Neural crest cell (in vitro differentiated cells): ENCODE measurements at places on chromosomes 4 and X. TPM values are rescaled to one million over a fixed set of nuclear protein-coding genes. Genes with fewer than 3 reads are reported as not detected.

DNA sequence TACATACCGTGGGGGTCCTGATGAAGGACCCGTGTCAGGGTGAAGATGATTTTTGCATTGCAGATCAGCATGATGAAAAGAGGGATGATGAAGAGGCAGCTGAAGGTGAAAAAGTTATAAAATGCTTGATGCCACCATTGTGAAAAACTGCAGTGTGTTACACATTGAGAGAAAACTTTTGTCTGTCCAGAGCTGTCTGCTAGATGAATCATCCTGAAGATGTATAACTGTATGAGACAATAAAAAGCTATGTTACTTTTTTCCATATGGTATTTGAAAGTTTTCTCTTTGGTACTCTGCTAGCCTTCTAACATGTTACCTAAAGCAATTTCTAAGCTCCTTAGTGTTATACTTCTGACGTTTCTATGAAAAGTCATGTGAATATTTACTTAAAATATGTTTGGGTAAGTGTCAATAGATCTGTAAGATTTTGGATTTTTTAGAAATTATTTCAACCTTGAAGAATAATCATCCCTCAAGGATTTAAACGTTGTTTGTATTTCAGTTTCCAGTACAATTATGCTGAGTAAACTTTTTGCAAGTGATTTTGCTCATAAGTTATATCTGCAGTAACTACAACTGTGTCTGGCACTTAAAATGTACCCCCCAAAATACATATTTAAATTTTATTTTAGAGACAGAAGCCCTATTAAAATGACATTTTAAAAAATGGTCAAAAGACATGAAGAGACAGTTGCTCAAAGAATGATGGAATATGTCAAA lies 9.5 kb downstream of the GNRHR start:
- DNase-seq: no peak

- DNase-seq: no peak
These were observed 52.1 kb downstream of the VSIG4 start for GRCh38 chrX:65987811-65988210.

The PPARGC1A gene
- total RNA-seq: 2.2 and 2.8 TPM in 2 replicates

DNA sequence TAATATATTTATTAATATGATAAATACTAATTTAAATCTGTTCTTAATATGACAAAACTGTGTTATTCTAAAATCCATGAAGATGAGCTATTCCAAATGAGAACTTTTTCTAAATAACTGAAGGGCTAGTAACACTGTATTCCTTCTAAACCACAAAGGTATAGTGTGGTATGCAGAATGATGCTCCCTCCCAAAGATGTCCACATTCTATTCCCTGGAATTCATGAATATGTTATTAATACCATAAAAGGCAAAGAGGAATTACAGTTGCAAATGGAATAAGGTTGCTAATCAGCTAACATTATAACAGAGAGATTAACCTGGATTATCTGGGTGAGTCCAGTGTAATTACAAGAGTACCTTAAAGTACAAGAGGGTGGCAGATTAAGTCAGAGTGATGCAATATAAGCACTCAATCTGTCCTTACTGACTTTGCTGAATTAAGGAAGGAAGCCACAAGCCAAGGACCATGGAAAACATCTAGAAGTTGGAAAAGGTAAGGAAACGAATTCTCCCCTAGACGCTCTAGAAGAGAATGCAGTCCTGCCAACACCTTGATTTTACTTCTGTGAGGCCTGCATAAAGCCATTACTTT lies 20.7 kb upstream of the MAB21L2 start:
- DNase-seq: no peak

GRCh38 chrX:101986586-101986985 lies 54.8 kb upstream of the ZMAT1 start:
- no peak for DNase-seq

The SPANXN3 gene
- not detected in 2 replicates for total RNA-seq

DNA sequence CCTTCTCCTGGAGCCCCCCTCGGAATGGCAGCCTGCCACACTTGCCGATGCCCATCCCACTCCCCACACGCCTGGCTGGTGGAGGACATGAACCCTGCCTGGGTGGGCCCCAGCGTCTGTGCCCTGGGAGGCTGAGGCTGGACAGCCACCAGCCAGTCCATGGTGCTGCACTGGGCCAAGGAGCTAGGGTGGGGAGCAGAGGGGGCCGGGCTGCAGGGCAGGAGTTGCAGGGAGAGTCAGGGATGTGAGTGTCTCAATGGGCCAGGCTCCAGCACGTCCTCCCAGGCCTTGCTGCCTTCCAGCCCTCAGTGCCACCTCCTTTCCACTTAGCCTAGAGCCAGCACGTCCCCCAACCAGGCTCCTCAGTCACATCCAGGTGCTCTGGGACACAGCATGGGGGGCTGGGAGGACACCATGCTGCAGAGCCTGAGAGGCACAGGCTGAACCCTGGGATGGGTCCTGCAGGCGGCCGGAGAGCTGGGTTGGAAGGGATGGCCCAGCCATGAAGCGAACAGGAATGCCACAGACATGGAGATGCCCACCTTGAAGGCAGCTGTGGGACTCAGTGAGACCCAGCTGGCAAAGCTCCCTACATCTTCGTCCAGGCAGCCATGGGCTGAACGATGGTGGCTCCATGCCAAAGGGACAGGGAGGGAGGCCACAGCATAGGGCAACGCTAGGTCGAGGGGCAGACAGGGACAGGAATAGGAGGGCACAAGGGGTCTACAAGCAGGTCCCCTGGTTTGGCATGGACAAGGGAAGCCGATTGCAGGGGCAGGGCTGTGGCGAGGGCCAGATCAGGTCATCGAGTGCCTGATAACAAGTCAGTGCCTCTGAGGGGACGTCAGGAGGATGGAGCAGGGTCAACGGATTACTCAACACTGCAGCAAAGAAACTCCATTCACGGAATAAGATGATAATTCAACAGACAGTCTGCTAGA lies 30.1 kb upstream of the MXD4 start:
- DNase-seq: no peak

DNA sequence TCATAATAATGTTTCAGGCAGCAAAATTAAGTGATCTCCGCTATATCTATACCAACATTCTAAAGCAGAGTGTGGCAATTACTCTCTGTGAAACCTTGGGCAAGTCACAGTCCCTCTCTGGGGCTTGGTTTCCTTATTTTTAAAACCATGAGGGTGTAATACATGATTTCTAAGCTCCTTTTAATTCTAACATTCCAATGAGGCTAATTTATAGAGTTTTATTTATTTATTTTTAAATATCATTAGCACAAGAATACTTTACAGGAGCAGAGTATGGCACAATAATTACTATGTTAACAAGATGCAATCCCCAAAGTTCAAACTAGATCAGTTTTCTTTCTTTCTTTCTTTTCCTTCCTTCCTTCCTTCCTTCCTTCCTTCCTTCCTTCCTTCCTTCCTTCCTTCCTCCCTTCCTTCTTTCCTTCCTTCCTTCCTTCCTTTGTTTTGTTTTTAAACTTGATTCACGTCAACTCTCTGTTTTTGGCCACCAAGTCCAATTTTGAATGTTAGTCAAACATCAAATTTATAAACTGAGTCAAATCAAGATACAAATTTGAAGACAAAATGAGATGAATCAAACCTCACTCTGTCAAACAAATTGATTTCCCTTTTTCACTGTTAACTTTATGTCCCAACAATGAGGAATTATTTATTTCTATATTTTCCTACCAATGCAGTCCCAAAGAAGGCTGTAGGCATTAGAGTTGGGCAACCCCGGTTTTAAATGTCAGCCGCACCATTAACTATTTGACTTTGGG lies 50.2 kb upstream of the GPR174 start:
- no peak for DNase-seq

DNA sequence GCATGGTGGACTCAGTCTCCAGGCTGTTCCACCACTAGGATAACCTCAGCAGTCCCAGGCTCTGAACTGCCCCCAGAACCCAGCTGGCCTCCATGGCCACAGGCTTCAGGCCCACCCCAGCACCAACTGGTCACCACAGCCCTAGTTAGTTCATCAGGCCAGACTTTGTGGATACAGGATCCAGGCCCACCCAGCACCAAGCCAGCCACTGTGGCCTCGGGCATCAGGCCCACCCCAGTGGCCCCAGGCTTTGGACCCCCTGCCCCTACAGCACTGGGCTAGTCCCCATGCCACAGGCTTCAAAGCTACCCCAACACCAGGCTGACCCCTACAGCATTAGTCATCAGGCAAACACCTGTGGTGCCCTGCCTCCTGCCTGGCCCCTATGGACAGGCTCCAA lies 50.0 kb downstream of the ZCCHC13 start:
- DNase-seq: no peak

DNA sequence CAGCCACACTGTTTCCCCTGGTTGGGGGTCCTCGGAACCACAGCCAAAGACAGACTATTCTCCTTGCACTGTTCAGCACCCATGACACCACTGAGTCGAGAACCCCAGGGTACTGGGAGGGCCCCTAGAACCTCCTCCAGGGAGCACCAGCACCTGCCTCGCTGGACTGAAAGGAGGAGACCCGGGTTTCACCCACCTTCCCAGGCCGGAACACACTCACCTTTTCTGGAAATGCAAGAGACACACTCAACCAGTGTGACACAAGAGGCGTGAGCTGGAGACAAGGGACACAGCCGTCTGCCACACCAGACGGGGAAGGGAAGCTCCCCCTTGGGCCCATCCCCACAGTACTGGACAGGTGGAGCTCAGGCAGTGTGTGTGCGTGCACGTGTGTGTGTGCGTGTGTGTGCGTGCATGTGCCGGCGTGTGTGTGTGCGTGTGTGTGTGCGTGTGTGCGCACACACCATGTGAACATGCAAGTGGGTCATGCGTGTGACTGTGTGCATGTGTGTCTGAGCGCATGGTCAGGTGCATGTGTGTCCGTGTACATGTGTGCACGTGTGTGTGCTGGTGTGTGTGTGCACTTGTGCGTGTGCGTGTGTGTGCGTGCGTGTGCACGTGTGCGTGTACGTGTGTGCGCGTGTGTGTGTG lies 128.8 kb upstream of the NKX1-1 start:
- DNase-seq: no peak

The MAGEA2B gene
- total RNA-seq: not detected in 2 replicates

DNA sequence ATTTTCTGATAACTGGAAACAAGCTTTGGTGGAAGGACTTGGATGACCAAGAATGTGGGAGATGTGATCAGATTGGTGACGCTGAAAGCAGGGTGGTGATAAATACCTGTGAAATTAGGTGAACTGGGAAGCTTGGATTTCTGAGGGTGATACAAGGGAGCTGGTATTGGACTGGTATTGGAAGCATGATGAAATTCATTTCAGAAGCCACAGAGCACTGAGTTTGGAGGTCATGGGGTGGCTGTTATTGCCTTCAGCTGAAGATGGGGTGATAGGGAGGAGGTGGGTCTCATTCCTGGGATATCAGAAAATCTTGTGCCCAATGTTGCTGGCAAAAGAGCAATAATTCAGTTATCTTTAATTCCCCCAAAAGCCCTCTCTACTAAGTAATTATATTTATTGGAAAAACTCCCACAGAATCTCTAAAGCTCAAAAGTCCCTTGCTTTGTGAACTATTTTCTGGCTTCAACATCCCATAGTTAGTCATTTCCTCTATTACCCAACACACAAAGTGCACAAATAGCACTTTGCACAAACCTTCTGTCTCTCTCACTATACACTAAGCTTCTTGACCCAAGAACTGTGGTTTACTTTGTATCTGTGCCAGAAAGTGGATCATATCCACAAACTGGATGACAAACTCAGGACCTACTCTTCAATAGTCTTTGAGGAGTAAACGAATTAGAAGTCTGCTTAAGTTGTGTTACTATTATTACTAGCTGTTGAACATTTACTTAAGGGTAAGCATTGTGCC lies 23.1 kb upstream of the CAMK2D start:
- no peak for DNase-seq

The FGG gene
- not detected in 2 replicates for total RNA-seq

The ETDB gene
- not detected in 2 replicates for total RNA-seq

DNA sequence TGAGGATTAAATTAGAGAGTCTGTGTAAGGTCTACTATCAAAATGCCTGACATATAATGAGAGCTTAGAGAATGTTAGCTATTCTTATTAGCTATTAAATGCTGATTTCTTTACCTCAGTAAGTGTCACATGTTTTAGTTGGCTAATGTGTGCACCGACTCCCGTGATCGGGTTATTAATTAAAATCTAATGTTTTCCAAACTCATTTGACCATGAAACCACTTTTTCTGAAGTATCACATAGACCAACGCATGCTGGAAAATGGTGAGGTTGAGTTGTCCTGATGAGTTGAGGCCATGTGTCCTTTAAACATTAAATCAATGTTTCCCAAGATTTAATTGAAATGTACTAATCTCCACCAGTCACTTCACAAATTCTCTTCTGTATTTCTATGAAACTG lies 84.8 kb upstream of the C1QTNF7 start:
- no peak for DNase-seq

The SOD3 gene
- total RNA-seq: 0.16 and 0.32 TPM in 2 replicates

- DNase-seq: no peak
These were observed 2.5 kb downstream of the MAEA start for GRCh38 chr4:1291996-1292702.

The MAMLD1 gene
- total RNA-seq: 4.5 TPM in 2 replicates

GRCh38 chrX:77527233-77528001 lies 80.2 kb downstream of the FGF16 start:
- DNase-seq: no peak

DNA sequence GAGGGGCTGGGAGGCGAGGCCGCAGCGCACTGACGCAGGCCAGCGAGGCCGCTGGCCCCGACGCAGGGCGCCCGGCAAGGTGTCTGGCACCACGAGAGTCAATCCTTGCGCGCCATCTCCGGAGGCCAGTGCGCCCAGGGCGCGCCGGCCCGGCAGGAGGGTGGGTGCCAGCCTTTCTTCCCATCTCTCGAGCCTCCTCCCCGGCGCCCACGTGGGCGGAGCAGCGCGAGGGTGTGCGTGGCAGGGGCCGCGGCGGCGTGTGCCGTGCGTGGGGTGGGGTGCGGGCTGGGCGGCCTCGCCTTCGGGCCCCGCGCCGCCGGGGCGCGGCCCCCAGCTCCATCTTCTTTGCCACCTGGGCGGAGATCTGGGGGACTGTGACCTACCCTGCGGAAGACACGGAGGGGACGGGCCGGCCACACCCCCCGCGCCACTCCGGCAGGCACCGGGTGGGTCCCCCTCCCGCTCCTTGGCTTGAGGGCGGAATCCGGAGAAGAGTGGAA lies 877 bp downstream of the JAKMIP1 start:
- no peak for DNase-seq

The DDX53 gene
- total RNA-seq: not detected in 2 replicates

GRCh38 chrX:154369449-154370299 lies 4.8 kb downstream of the FLNA start:
- peak; percentile 44 for DNase-seq

DNA sequence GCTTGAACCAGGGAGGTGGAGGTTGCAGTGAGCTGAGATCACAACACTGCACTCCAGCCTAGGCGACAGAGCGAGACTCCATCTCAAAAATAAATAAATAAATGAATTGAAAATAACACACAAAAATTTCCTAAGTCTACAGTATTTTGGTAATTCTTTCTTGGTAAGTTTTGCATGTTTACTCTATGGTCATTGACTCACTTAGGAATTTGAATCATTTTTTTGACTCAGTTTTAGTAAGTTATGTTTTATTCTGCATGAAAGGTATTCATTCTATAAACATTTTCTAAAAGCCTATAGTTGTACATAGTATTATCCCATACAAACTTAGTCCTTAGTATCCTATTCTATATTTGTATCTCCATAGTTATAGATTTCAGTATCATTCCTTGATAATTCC lies 772.9 kb upstream of the SLIT2 start:
- no peak for DNase-seq
